ENCODE measurements at places on chromosomes 4 and X. TPM values are rescaled to one million over a fixed set of nuclear protein-coding genes. Genes with fewer than 3 reads are reported as not detected.

The NPFFR2 gene
- 0.79 TPM for total RNA-seq

The GNL3L gene
- total RNA-seq = 29.4 TPM

The LRAT gene
- total RNA-seq = 0.39 TPM

The DUSP9 gene
- total RNA-seq = under 0.01 TPM

The BTC gene
- not detected for total RNA-seq

The GRK4 gene
- total RNA-seq = 5.5 TPM

The MAGEA1 gene
- total RNA-seq = not detected

The CT45A8 gene
- total RNA-seq = not detected

The C4orf46 gene
- total RNA-seq = 7.1 TPM

The FGG gene
- not detected for total RNA-seq

The CACNA1F gene
- total RNA-seq = not detected

The GYPE gene
- total RNA-seq = 0.39 TPM

The TLR8 gene
- total RNA-seq = under 0.01 TPM

The PAGE5 gene
- not detected for total RNA-seq

The DNAAF6 gene
- total RNA-seq = not detected

The GABRG1 gene
- not detected for total RNA-seq

The UFSP2 gene
- 36.9 TPM for total RNA-seq

The SPANXA2 gene
- not detected for total RNA-seq

The MID1 gene
- 22.8 TPM for total RNA-seq

All from placental epithelial cell (primary cell).